AG04449 (cell line): ENCODE measurements at places on chromosomes 2 and 18.

- DNase-seq, result no peak
Measured at GRCh38 chr2:128378231-128379020, 59.8 kb upstream of the HS6ST1 start.

DNA sequence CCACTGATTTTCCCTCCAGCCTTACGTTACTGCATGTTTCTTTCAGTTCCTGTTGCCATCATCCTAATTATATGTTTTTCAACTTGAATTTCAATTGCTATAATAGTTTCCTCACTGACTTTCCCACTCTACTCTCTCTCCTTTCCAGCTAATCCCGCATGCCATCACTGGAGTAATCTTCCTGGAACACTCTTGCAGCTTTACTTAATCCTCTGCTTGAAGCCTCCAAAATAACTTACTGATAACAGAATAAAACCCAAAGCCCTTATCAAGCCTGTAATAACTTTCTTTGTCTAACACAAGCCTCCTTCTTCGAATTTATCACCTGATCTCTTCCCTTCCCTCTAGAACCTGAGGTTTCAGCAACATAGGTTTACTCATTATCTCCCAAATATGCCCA, 237.3 kb downstream of the LTBP1 start:
- DNase-seq, result no peak

DNA sequence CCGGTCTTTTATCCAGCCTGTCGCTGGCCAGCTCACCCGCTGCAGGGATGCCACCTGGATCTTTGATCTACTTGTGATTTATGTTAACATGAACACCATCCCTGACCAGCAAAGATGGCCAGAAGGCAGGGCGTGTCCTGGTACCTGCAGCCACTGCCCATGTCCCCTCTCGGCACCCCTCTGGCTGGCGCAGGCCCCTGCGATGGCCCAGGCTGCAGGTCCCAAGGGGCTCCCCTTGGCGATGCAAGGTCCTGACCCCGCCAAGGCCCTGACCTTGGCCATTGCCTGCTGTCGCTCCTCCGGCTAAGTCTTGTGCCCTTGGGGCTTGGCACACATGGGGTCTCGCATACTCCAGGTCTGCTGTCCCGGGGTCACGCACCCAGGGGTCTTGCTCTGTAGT, 214.9 kb downstream of the TWIST2 start:
- no peak for DNase-seq

GRCh38 chr2:154439156-154439555, 259.3 kb upstream of the KCNJ3 start:
- DNase-seq, result no peak

DNA sequence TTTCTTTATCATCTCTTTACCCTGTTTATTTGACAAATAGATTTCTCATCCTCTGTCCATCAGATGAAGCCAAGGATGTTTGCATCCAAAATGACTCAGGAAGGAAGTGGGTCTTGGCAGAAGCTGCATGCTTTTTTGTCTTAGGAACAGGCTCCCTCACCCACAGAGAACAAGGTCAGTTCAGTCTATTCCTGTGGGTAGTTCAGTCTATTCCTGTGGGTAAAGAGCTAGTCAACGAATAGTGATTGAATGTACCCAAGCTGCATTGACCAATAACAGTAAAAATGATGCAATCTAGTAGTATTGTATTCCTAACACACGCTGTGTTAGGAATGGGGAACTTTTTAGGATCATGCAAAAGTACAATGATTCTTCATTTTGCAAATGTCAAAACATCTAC, 290.8 kb upstream of the TANK start:
- DNase-seq, result peak; percentile 78

GRCh38 chr2:20744366-20745335, 77.7 kb downstream of the GDF7 start:
- DNase-seq, result no peak

- no peak for DNase-seq
Measured at GRCh38 chr2:40470822-40471813, 19.2 kb upstream of the SLC8A1 start.

- DNase-seq, result no peak
Measured at GRCh38 chr18:32319084-32319483, 129.2 kb downstream of the MEP1B start.

GRCh38 chr2:173553593-173553992, 198.9 kb downstream of the CDCA7 start:
- no peak for DNase-seq

DNA sequence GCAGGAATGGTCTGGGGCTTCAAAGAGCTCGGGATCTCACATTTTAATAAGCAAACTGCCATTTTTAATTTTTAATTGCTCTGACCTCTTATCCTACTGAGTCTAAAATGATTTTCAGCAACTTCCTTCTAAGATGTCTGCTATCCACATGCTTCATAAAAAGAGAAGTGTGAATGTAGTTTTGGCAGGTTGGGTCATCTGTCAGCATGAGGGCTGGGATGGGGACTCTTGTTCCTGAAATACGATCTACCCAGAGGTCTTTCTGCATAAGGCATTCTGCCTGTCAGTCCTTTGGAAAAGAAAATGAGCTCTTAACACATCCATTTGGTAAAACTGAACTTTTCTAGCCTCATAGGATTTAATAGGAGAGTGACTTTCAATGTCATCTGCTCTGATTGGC, 252.8 kb upstream of the APCDD1 start:
- no peak for DNase-seq

- no peak for DNase-seq
Measured at GRCh38 chr2:178521304-178522150, 41.3 kb downstream of the PLEKHA3 start.

- no peak for DNase-seq
Measured at GRCh38 chr2:179861416-179862067, at the start of gene ZNF385B. Gene ZNF385B (minus strand): TSS chr2:179861612.

- DNase-seq, result no peak
Measured at GRCh38 chr2:102245266-102246151, 58.7 kb downstream of the IL1RL2 start.

DNA sequence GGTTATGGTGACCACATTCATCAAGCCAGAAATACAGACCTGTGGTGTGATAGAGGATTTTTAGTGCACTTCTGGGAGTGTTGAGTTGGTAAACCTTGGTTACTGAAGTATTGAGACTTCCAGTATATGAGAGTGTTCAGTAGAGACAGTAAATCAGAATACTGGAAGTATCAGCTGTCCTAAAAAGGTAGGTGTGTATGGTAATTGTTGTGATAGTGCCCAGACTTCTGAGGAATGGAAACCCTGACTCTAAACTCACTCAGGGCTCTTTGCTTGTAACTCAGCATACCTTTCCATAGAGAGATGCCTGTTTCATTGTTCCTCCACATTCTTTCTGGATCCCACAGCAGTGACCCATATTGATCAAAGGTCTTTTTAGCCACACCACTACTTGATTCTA, 217.1 kb downstream of the SETBP1 start:
- DNase-seq, result no peak

- no peak for DNase-seq
Measured at GRCh38 chr2:36337354-36337753, 18.2 kb upstream of the CRIM1 start.

- DNase-seq, result no peak
Measured at GRCh38 chr2:132253496-132254305, 91.9 kb upstream of the ANKRD30BL start.

DNA sequence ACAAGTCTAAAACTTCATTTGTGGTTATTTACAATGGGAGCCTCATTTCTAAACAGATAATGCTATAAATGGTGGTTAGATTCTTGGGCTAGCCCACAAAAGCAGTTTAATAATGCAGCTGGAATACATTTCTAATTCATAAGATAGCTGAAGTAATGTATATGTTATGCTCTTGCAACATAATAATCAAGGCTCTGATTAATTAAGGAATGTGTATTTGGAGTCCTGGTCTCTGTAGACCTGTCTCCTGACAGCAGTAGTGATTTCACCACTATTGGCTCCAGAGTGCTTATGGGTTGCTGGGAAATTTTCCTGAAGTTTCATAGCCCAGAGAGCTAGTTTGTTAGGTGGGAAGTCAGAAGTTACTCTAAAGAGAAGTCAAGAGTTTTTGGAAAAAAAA, 21.3 kb upstream of the CDC42EP3 start:
- DNase-seq, result no peak

GRCh38 chr2:190575263-190575662, 40.7 kb upstream of the NEMP2 start:
- DNase-seq, result no peak

DNA sequence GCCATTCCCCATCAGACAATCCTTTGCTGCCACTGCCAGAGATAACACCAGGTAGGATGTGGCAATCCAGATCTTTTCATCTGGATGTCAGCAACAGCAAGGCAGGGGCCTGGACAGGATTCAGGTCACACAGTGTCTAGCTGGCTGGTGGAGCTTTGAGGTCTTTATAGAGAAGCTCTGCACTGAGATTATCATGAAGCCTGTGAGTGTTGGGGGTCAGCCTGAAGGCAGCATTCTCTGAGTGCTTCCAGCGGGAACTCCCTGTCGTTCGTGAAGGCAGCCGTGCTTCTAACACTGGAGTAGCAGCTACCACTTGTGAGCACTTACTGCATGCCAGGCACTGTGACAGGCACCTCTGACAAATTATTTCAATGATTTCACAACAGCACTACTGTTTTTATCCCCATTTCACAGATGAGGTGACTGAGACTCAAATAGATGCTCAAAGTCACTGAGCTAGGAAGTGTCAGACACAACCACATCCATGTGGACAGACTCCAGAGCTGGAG, 85.7 kb downstream of the SEMA4F start:
- DNase-seq, result no peak

- no peak for DNase-seq
Measured at GRCh38 chr2:64349131-64349530, 104.8 kb upstream of the LGALSL start.

DNA sequence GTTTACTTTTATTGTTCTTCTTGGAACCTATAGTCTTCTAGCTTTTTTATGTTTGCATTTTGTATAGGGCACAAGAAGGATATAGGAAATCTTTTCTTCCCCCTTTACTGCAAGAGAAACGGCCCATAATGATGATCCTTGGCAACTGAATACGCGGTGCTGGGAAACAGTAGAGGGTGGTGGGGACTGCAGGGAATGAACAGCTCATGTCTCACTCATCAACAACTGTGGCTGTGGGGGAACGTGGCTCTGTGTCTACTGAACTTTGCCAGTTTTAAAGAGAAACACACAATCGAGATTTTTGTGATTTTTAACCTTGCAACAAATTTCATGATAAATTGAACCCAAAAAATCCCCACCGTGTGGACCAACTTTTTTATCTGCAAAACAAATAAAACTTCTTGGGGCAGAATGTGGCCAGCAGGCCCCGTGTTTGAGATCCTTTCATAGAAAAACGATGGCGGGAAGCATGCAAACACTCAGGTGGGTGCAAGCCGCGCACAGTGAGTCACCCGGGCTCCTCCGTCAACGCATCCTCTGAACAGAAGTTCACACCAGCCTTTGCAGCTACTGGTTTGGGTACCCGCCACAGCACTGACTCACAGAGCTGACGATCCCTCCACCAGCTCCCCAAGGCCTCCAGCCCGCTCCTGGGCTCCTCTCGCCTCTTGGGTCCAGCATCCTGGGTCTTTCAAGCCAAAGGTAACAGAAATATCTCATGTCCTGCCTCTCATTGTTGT, 149.3 kb downstream of the COL6A3 start:
- DNase-seq, result no peak
